ENCODE measurements at places on chromosomes 6 and 20.
A peak's percentile ranks its signal among the peaks of the same experiment; 100 is the strongest.

DNA sequence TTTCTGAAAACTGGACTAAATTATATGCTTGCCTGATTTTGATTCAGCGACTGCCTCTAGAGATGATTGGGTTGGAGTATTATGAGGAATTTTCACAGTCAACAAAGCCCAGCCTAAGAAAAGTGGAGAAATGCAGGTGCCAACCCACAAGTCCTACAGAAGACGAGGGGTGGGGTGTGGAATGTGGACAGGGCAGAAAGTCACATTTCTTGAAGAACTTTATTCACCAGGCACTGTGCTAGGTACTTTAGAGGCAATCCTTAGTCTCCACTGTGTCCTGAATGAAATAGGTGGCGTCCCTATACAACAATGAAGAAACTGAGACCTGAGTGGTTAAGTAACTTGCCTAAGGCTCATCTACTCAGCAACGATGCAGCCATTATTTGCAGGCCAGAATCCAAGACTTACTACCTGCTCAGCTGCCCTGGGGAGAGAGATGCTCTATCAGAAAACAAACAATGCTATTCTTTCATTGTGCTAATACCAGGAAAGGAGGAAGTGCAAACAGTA, 106.3 kb downstream of the RNF144B start:
- no peak for DNase-seq

DNA sequence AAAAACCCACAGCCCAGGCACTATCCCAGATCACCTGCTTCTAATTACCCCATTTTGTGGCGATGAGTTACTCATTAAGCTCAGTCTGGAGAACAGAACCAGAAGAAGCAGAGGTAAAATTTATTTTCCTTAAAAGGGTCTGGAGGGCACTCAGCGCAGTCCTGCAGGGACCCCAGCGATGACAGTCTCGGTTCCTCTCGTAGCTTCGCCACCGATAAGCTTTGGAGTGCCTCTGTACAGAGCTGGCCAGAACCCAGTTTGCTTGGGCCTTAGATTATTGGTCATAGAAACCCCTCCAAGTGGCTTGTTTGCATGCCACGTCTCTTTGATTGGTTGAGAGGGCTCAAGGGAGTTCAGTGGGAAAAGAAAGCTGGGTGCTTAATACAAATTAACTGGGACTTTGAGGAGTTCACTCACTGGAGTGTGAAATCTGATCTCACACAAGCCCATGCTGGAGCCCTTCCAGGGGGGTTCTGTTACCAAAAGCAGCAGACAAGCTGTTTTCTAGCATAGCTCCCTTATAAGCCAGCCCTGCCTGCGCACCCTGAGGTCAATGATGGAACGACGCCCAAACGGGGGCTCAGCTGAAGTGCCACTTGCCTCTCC, 158.5 kb upstream of the ARID1B start:
- no peak for DNase-seq

GRCh38 chr20:17494201-17494600, 37.0 kb downstream of the BFSP1 start:
- DNase-seq: peak; percentile 42

GRCh38 chr20:19211252-19211651, 1.2 kb upstream of the SLC24A3 start:
- DNase-seq: no peak

DNA sequence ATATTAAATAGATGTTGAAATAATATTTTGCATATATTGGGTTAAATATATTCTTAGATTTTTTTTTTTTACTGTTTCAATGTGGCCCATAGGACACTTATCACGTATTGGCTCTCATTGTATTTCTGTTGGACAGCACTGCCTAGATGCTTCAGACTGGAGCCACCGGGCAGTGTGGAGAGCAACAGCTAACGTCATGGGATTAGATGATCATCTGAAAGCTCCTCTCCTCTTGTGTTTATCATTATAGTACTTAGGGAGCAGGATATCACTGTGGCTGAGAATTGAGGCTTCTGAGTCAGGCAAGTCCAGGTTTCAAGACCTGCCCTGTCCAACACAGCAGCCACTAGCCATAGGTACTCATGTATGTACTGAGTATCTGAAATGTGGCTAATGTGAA, 87.4 kb downstream of the ZHX3 start:
- no peak for DNase-seq

DNA sequence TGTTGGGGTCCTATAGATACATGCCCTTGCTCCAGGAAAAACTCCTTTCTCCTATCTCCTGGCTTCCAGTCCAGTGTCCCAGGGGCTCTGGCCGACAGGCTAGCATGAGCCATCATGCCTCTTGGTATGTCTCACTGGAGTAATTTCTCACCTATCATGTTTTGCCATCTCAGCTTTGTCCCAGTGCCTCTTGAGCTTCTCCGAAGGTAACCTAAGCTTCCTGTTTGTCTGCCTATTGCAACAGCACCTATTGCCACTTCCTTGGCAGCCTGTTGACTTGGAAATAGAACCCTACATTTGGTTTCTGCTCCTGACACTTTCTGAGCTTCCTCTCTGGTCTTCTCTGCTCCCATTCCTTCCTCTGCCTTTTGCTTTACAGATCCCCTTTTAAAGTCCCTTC, 197.7 kb downstream of the KCNQ5 start:
- DNase-seq: no peak

DNA sequence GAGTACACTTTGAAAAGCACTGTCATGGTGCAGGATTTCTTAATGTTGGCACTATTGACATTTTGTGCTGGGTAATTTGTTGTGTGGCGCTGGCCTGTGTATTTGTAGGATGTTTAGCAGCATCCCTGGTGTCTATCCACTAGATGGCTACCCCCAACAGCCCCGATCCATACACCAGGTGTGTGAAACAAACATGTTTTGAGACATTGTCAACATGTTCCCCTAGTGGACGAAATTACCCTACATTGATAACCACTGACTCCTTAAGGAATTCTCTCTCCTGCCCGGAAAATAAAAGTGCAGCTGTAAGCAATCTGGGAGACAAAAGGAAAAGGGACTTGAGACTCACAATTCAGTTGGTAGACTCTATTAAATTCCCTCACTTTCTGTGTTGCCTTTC, 52.6 kb upstream of the TMEM200A start:
- no peak for DNase-seq

Measured in posterior vena cava (tissue), 2 donors.